Activated CD8-positive, alpha-beta T cell treated with anti-CD3 and anti-CD28 coated beads for 36 hours (primary cell): ENCODE measurements at places on chromosomes 6 and 20. TPM values are rescaled to one million over a fixed set of nuclear protein-coding genes. Genes with fewer than 3 reads are reported as not detected.

GRCh38 chr6:161429921-161430490 lies 156.1 kb upstream of the AGPAT4 start:
- DNase-seq = no peak
- no peak overlapping the region for H3K4me3 ChIP-seq
- no peaks in the 10 kb centered on the region for H3K27me3 ChIP-seq
- peaks cover 2% of the 10 kb centered on the region for H3K36me3 ChIP-seq
- H3K4me1 ChIP-seq = no peaks in the 10 kb centered on the region

The CEBPB gene
- total RNA-seq = 28.4 TPM

The TCF19 gene
- total RNA-seq = 92.9 TPM

The UST gene
- total RNA-seq = 1.5 TPM

DNA sequence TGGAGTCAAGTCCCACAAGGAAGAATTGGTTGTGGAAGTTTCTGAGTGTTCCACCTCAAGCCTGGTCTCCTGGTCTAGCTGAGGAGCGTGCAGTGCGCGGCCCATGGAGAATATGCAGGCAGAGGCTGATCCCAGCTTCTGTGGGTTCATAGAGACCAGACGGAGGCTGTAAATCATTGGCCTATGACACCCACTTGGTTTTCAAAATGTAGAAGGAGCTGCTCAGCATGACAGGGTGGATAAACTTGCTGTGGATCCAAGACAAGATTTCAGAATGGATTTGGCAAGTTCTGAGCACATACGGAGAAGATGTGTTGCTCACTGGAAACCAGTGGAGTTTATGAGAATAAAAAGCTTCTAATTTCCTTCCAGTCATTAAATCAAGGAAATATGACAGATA lies 744 bp downstream of the KIF25 start:
- no peak for DNase-seq
- no peak overlapping the region for H3K4me3 ChIP-seq
- peaks cover 3% of the 10 kb centered on the region for H3K36me3 ChIP-seq
- peaks cover 3% of the 10 kb centered on the region for H3K27me3 ChIP-seq
- H3K4me1 ChIP-seq = peaks cover 2% of the 10 kb centered on the region

DNA sequence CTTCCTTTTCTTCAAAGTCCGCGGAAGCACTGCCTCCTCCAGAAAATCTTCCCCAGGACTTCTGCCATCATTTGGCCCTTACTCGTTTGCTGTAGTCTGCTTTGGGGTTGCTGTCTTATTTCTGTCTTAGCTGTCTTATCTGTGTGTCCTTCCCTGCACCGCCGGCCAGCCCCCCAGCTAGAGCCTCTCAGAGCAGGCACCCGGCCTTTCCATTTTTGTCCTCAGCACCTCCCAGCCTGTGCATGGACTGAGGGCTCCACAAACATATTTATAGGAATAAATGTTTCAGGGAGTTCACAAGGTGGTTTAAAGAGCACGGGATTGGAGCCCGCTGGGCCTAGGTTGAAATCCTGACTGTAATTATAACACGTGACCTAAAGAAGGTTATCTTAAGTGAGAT lies 8.1 kb downstream of the GLP1R start:
- no peak for DNase-seq
- no peaks in the 10 kb centered on the region for H3K36me3 ChIP-seq
- H3K4me3 ChIP-seq = no peak overlapping the region
- no peak overlapping the region for H3K27ac ChIP-seq

- no peak overlapping the region for H3K27ac ChIP-seq
- H3K4me1 ChIP-seq = no peaks in the 10 kb centered on the region
- DNase-seq = no peak
- no peak overlapping the region for H3K4me3 ChIP-seq
- H3K36me3 ChIP-seq = no peaks in the 10 kb centered on the region
These were observed 684.3 kb downstream of the QKI start for GRCh38 chr6:164098857-164099267.

GRCh38 chr20:18091623-18092022 lies 33.9 kb upstream of the OVOL2 start:
- no peak for DNase-seq
- no peaks in the 10 kb centered on the region for H3K36me3 ChIP-seq
- no peak overlapping the region for H3K4me3 ChIP-seq
- H3K27me3 ChIP-seq = peaks cover 2% of the 10 kb centered on the region
- no peaks in the 10 kb centered on the region for H3K4me1 ChIP-seq
- no peak overlapping the region for H3K27ac ChIP-seq

DNA sequence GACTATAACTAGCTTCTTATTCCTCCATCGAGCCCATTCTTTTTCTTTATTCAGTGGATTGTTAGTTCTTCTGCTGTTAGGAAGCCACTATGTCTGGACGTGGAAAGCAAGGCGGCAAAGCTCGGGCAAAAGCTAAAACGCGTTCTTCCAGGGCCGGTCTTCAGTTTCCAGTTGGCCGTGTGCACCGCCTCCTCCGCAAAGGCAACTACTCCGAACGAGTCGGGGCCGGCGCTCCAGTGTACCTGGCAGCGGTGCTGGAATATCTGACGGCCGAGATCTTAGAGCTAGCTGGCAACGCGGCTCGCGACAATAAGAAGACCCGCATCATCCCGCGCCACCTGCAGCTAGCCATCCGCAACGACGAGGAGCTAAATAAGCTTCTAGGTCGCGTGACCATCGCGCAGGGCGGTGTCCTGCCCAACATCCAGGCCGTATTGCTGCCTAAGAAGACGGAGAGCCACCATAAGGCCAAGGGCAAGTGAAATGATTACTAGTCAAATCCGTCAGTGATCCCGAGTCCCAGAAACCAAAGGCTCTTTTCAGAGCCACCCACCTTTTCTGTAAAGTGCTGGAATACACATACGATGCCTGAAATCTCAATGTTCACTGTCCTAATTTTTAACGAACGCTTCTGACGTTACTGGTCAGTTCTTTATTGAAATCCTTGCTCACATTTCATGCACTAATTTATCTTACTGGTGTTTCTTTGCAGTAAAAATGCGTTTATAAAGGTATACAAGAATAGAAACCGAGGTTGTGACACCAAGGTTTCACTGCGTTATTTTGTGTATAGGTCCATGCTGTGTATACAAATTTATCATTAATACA lies 129.9 kb downstream of the HFE start:
- no peak overlapping the region for H3K4me3 ChIP-seq
- H3K27me3 ChIP-seq = no peaks in the 10 kb centered on the region
- H3K36me3 ChIP-seq = no peaks in the 10 kb centered on the region
- DNase-seq = peak; percentile 91
- H3K27ac ChIP-seq = no peak overlapping the region

The ULBP3 gene
- 0.77 TPM for total RNA-seq

GRCh38 chr20:48596334-48596898 lies 231.4 kb downstream of the PREX1 start:
- no peaks in the 10 kb centered on the region for H3K36me3 ChIP-seq
- H3K4me3 ChIP-seq = no peak overlapping the region
- H3K27me3 ChIP-seq = no peaks in the 10 kb centered on the region
- no peaks in the 10 kb centered on the region for H3K4me1 ChIP-seq

The IMPG1 gene
- not detected for total RNA-seq
